ENCODE measurements at places on chromosomes 4 and X.

- DNase-seq = peak; percentile 22
Measured at GRCh38 chrX:19046343-19047215, 62.7 kb upstream of the PHKA2 start.

DNA sequence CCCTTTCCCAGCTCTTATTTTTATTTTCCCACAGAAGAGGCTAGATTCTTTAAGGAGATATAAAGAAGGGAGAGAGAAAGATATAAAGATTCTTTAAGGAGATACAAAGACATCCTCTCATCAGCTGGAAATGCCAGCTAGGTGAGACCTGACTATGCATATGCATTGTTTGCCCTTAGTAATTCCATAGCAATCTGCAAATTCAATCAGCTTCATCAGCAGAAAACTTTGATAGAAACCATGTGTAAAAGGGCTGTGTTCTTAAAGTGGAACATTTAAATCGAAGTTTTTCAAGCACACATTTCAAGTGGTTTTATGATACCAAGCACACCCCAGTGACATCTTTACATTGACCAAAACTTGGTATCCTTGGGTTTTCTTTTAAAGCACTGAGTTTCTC lies 24.1 kb downstream of the FHL1 start:
- no peak for DNase-seq

- no peak for DNase-seq
Measured at GRCh38 chrX:120499301-120500072, 30.4 kb upstream of the LAMP2 start.

DNA sequence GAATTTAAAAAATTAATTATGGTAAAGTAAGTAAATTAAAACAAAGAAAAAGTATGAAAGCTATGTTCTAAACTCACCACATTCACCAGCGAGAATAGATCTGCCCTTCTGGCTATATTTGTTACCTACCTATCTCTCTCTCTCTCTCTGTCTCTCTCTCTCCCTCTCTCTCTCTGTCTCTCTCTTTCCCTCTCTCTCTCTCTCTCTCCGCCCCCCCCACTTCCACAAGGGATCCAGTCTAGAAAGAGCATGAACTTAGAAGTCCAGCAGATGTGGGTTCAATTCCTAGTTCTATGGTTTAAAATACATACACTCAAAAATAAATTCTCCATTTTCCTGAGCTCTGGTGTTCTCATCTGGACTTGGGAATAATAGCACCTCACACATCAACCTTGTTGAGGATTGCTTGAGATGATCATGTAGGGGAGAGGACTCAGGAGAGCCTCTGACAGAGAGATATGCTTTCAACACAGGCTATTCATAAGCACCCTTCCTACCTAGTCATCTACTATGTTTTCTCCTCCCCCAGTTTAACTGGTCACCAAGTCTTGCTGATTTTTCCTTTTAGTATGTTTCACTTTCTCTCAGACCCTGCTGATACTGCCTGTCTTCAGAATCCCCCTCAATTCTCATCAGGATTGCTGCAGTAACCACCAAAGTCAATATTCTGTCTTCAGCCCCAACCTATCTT lies 64.7 kb downstream of the SLC7A11 start:
- DNase-seq = no peak

DNA sequence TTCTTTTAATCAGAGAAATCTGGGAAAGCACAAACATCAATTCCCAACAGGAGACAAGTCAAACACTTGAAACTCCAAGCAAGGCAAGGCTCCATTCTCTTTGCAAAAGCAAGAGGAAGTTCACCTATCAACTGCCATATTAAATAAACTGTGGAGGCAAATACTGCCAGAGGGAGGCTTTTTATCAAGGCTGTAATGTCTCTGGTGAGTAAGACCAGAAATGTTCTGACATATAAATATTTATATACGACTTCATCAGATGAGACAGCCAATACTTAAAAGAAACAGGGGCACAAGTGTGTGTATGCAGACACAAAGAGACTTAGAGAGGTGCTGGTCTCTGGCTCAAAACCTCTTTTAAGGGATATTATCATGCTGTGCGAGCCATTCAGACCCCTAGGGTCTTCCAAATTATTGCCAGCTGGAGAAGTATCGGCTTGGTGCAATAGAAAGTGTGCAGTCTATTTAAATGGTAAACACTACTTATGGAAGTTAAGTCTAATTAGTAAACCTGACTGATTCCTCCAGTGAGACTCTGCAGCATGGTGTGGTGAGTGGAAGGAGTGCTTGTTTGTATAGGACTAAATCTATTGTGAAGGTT lies 24.4 kb downstream of the DCX start:
- no peak for DNase-seq

- no peak for DNase-seq
Measured at GRCh38 chrX:17453788-17454187, 78.8 kb downstream of the NHS start.

- no peak for DNase-seq
Measured at GRCh38 chrX:154431341-154431740, 2.9 kb downstream of the ATP6AP1 start.

GRCh38 chrX:47562615-47563243 lies 1.7 kb downstream of the ARAF start:
- DNase-seq = no peak

- DNase-seq = no peak
Measured at GRCh38 chr4:87019898-87020297, 85.1 kb downstream of the AFF1 start.

- no peak for DNase-seq
Measured at GRCh38 chrX:133958997-133959688, 26.3 kb downstream of the GPC3 start.

DNA sequence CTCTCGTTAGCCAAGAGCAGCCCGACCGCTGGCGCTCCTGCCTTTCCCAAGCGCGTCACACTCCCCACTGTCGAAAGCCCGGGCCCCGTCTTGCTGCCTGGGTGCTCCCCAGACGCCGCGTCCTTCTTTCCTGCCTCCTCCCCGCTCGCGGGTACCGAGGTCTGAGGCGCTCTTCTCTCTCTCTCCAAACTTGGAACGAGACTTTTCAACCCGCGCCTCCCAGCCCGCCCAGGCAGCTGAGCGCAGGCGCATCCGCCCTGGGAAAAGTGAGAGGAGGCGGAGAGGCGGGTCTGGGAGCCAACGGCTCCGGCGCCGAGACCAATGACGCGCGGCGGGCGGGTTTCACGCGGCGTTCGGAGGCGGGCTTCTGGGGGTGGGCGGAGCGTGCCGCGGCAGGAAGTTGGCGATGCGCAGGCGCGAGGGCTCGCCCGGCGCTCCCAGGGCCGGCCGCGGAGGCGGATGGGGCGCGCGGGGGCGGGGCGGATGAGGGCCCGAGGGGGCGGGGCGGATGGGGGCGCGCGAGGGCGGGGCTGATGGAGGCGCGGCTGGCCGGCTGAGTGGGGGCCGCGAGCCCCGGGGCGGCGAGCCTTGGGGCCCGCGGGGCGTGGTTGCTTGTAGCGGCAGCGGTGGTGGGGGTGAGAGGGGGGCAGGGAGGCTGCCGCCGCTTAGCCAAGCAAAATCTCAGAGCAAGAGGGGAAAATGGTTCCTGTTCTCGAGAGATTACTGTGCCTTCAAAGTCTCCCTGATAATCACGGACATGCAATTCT lies at the start of gene RBBP7:
Gene RBBP7, minus strand, starts transcription at position 268 of the 767 bp plus-strand sequence. CDS start 309 bp downstream, outside the sequence.
- DNase-seq = peak; percentile 83

DNA sequence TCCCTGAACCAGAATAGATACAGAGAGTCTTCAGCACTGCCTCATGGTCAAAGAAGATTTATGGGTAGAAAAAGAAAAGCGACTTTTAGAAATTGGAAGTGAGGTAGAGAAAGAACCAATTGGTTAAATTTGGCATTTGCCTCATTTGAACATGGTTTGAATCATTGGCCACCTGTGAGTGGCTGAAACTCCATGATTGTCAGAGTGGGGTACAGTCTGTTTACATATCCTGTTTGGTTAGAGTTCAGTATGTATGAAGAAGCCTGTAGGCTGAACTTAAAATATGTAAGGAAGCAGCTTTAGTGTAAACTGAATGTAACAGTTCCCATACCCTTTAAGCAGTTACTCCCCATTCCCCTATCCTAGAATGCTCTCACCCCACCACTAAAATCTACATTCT lies 76.0 kb upstream of the CTSO start:
- no peak for DNase-seq

DNA sequence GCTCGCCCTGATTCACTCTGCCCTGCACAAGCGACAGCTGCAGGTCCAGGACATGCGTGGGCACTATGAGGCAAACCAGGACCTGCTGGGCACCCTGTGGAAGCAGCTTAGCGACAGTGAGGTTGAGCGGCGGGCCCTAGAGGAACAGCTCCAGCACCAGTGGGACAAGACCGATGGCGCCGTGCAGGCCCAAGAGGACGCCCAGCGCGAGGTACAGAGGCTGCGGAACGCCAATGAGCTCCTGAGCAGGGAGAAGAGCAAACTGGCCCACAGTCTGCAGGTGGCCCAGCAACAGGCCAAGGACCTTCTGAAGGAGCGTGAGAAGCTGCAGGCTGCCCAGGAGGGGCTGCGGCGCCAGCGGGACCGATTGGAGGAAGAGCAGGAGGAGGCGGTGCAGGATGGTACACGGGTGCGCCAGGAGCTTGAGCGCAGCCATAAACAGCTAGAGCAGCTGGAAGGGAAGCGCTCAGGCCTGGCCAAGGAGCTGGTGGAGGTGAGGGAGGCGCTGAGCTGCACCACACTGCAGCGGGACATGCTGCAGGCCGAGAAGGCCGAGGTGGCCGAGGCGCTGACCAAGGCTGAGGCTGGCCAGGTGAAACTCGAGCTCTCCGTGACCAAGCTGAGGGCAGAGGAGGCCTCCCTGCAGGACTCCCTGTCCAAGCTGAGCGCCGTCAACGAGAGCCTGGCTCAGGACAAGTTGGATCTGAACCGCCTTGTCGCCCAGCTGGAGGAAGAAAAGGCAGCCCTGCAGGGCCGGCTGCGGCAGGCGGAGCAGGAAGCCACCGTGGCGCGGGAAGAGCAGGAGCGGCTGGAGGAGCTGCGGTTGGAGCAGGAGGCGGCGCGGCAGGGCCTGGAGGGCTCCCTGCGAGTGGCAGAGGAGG lies 12.8 kb downstream of the SMIM10L2A start:
- DNase-seq = no peak

- no peak for DNase-seq
Measured at GRCh38 chrX:19611636-19612376, 96.5 kb upstream of the MAP3K15 start.

GRCh38 chrX:39896951-39897740 lies 200.6 kb downstream of the BCOR start:
- DNase-seq = peak; percentile 20

- no peak for DNase-seq
Measured at GRCh38 chr4:26013629-26014028, 99.6 kb downstream of the SMIM20 start.

- DNase-seq = no peak
Measured at GRCh38 chr4:159950707-159951106, 847.8 kb downstream of the RAPGEF2 start.

GRCh38 chr4:16365036-16365569 lies 138.8 kb upstream of the TAPT1 start:
- no peak for DNase-seq

- DNase-seq = no peak
Measured at GRCh38 chr4:85615952-85616351, 141.0 kb downstream of the ARHGAP24 start.

DNA sequence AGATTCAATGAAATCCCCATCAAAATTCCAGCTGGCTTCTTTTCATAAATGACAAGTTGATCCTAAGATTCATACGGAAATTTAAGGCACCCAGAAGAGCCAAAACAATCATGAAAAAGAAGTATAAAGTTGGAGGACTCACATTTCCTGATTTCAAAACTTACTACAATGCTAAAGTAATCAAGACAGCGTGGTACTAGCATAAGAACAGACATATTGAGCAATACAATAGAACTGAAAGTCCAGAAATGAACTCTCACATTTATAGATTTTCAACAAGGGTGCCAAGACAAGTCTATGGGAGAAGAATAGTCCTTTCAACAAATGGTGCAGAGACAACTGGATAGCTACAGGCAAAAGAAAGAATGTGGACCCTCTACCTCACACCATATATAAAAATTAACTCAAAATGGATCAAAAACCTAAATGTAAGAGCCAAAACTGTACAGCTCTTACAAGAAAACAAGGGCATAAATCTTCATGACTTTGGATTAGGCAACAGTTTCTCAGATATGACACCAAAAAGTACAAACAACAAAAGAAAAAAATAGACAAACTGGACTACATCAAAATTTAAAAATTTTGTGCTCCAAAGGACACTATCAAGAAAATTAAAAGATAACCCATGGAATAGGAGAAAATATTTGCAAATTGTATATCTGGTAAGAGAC lies 28.5 kb downstream of the SASH3 start:
- peak; percentile 12 for DNase-seq

DNA sequence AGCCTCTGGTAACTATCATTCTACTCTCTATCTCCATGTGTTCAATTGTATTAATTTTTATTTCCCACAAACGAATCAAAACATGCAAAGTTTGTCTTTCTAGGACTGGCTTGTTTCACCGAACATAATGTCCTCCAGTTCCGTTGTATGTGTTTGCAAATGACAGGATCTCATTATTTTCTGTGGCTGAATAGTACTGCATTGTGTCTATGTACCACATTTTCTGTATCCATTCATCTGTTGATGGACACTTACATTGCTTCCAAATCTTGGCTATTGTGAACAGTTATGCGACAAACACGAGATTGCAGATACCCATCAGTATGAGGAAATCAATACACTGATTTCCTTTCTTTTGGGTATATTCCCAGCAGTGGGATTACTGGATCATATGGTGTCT lies 8.4 kb upstream of the LDOC1 start:
- DNase-seq = no peak

DNA sequence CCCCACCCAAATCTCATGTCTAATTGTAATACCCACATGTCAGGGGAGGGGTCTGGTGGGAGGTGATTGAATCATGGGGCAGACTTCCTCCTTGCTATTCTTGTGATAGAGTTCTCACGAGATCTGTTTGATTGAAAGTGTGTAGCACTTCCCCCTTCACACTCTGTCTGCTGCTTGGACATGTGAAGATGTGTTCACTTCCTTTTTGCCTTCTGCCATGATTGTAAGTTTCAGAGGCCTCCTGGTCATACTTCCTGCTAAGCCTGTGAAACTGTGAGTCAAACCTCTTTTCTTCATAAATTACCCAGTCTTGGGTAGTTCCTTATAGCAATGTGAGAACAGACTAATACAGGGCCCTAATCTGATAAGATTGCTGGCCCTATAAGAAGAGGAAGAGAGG lies 1514.8 kb downstream of the RPA4 start:
- DNase-seq = no peak

DNA sequence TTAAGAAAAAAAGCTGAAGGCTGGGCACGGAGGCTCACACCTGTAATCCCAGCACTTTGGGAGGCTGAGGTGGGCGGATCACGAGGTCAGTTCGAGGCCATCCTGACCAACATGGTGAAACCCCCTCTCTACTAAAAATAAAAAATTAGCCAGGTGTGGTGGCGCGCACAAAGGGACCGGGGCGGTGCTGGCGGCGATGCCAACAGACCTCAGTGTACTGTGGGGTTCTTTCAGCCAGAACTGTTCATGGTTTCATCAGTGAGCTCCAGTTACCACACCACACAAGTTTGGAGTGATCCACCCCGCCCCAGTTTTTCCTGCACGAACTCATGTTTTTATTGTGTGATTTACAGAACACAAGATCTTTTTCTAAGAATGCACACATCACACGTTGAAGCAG lies 21.2 kb upstream of the IRAK1 start:
- DNase-seq = no peak

All from stromal cell of bone marrow (primary cell).